HuH-7.5 (cell line): ENCODE measurements at places on chromosomes 2 and 18.

GRCh38 chr18:47968006-47968676 is 37.7 kb upstream of the SMAD2 start:
- no peak for DNase-seq

GRCh38 chr2:146438246-146438645 is 1406.6 kb upstream of the ACVR2A start:
- no peak for DNase-seq

DNA sequence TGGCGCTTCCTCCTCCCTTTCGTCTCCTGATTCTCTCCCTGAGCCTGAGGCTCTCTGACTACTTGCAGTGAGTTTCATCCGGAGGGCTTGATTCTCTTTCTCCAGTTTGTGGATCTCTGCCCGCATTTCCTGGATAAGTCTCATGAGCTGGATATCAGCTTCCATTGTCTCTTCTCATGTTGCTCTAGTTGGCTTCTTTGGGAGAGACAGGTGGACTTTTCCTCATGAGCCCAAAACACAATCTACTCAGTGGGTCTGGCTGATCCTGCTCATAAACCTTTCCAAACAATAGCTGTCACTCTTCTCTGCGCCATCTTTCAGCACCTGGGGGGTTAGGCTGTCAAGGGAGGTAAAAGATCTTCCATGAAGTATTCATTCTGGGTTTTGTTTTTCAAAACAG is at the start of gene CCDC195:
Gene CCDC195, minus strand, starts transcription at position 165 of the 400 bp plus-strand sequence. Its CDS starts 0 bp downstream, at position 165.
- DNase-seq = no peak

GRCh38 chr18:25350489-25351251 is 1.3 kb downstream of the ZNF521 start:
- DNase-seq = no peak

DNA sequence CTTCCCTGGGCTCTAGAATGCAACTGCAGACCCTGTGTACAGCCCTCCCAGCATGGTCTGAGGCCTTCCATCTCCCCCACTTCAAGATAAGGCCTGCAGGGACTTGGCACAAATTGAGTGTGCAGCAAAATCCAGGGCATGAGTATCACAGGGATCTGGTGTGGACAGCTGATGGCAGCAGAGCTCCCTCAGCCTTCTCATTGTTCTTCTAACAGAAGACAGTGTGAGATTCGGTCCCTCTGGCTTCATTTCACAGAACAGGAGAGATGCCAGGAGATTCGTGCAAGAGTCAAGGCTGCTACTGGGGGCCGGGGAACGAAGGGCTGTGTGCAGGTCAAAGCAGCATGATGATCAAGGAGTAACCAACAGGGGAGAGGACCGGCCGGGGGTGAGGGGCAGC is 85.8 kb downstream of the UXS1 start:
- DNase-seq = no peak
